T follicular helper cell (primary cell): ENCODE measurements at places on chromosomes 13 and 19.

GRCh38 chr13:110661256-110661655 lies 44.7 kb downstream of the CARS2 start:
- DNase-seq: no peak

DNA sequence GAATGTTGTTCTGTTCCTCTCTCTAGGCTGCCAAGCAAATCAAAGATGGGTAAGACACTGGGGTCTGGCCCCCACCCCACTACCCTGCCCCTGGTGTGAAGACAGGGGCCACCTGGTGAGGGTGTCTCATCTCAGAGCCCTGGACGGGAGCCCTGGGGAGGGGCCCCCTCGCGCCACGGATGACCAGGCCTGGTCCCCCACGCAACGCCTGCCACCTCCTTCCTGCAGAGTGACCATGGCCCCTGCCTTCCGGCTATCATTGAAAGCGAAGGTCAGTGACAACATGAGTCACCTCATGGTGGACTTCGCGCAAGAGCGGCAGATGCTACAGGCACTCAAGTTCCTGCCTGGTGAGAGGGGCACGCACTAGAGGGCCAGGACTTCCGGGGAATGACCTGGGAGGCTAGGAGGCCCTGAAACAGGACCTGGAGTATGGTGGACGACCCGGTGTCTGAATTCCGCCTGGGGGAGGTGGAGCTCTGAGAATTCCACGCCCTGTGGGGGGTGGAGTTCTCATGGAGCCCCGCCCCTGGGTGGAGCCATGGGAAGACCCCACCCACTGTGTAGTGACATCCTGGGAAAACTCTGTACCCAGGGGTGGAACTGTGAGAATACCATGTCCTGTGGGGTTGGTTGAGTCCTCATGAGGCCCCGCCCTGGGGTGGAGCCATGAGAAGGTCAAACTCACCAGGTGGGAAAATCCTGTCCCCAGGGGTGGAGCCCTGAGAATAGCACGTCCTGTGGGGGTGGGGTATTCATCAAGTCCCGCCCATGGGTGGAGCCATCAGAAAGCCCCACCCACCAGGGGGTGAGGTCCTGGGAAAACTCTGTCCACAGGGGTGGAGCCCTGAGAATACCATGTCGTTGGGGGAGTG lies 6.1 kb downstream of the FSD1 start:
- no peak for DNase-seq

DNA sequence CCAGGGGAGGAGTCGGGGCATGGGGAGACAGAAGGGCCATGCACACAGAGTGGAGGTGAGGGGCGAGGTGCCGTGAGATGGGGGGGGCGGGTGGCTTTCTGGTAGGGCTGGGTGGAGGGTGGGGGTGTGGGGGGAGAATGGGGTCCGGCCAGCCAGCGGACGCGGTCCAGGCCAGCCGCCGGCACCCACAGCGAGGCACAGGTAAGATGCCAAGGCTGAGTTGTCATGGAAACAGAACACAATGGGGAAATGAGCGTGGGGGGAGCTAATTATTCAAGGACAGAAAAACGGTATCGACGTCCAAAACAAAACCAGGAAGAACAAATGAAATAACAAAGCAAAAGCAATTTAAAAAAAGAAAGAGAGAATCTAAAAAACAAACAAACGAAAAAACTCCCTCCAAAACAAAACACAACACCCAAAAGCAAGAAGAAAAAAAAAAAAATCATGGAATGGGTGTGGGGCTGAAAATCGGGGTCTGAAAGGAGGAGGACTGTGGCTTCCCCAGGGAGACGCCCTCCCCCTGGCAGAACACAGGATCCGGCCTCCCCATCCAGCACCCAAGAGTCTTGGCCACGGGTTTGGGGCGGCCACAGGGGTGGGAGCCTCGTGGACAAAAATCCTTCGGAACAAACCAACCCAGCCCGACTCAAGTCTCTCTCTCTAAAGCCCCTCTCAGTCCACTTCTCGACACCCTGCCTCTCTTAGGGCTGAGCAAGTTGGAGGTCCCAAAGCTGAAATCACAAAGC lies 92.5 kb downstream of the PTPRS start:
- DNase-seq: no peak

GRCh38 chr19:3061182-3062161 lies 823 bp downstream of the TLE5 start:
- peak; percentile 60 for DNase-seq

DNA sequence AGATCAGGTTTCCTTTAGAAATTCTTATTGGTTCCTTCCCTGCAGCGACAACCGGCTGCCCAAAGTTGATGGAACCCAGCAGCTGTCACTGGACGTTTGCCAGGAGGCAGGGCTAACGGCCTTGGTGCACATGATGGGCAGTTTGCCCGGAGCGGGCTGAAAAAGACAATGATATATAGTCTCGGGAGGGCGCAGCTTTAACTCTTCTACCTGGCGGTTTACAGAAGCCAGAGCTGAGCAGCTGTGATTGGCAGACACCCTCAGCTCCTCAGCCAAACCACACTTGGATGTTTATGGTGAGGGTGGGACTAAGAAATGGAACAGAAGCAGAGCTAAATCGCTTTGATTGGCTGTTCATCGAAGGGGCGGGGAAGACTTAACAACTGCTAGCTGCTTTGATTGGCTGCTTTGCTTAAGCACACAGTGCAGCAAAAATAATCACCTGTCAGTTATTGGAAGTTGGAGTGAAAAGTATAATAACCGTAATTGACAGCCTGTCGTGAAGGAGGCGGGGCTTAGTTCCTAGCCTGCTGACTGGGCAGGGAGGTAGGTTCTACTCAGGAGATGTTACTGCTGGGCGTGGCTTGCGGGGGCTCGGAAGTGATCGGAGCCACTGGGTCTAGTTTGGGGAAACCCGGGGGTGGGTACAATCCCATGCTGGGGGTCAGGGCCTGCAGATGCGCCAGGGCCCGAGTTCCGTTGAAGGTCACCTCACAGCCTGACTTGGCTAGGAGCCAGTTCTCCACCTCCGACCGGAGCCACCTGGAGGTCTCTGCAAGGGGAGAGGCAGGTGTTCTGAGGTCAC lies 7.5 kb downstream of the EMP3 start:
- DNase-seq: peak; percentile 94

GRCh38 chr13:113182046-113182445 lies 23.6 kb downstream of the PROZ start:
- DNase-seq: no peak

DNA sequence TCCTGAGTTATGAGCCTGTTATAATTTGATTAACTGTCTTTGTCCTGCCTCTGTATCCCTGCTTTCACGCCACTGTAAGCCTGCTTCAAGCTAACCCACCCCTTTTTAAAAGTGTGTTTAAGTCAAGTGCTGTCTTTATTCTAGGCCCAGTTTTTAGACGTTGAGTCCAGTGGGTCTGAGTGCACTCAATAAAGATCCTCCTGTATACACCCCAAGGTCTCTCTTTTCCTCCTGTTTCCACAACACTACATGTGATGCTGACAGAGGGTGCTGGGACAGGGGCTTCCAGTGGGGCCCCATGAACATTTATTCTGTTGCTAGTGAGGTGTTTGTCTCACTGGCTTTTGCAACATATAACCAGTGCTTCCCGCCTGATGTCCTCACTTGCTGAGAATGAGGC lies 6.7 kb upstream of the F2RL3 start:
- no peak for DNase-seq

DNA sequence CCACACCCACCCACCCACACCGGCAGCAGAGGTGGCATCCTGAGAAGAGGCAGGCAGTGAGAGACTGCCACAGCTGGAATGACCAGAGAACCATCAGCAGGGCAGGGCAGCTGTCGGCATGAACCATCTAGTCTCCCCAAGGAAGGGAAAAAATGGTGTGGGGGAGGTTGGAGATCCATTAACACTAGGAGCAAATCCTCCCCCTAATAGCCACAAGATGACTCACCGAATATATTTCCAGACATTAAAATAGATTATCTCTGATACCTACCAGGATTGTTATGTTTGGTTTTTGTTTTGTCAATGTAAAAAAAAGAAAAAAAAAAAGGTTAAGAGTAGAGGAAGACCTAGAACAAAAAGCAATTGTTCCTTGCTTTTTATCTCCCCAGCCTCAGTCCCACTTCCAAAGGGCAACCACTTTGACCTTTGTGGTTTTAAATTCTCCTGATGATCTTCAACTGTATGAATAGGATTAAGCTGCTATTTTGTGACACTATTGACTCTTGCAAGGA lies 34.2 kb downstream of the THSD1 start:
- DNase-seq: no peak

GRCh38 chr19:46016426-46017094 lies 6.3 kb downstream of the PGLYRP1 start:
- peak; percentile 73 for DNase-seq

GRCh38 chr13:113848431-113849260 lies 15.2 kb downstream of the GAS6 start:
- no peak for DNase-seq

GRCh38 chr19:23203841-23204344 lies 46.3 kb downstream of the ZNF724 start:
- DNase-seq: no peak

DNA sequence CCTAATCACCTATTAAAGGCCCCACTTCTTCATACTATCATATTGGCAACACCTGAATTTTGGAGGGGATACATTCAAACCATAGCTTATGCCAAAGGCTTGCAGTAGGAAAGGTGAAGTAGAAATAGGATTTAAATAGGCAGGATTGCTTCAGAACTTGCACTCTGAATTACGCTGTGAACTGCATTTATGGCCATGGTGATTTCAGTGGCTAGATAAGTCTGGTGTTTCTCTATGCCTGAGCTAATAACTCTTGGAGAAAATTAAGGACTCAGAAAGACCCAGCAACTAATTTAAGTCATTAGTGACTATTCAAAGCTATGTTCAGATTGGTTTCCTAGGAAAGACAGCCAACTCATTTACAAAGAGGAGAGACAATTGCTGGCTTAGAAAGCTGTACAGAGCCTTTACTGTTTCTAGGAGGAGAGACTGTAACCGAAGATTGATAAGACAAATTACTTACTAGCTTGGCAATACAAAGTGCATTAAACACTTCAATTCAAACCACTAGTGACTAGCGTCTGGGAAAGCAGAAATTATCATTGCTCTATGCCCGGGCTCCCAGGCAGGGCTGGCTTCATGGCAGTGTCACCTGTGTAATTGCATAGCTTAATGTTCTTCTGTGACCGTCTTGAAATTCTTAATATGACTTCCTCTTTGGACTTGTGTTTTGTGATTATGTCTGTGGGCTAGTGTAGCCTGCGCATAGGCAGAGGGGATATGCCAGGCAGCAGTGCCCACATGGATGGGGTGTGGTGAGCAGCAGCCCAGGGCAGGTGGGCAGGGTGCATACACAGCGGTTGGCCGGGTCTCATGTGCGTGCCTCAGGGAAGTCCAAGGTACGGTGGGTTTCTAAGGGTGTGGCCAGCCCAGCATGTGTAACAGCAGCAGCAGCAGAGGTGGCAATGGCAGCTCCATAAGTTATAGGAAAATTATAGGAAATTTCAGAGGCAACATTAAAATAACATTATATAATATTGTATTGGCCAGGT lies 60.1 kb downstream of the KL start:
- DNase-seq: no peak
